ENCODE measurements at places on chromosomes 2 and 18.
A peak's percentile ranks its signal among the peaks of the same experiment; 100 is the strongest.

GRCh38 chr2:16284941-16285625 lies 344.7 kb downstream of the MYCN start:
- no peak for DNase-seq

- no peak for DNase-seq
These were observed 205.5 kb upstream of the MYT1L start for GRCh38 chr2:2536416-2537056.

DNA sequence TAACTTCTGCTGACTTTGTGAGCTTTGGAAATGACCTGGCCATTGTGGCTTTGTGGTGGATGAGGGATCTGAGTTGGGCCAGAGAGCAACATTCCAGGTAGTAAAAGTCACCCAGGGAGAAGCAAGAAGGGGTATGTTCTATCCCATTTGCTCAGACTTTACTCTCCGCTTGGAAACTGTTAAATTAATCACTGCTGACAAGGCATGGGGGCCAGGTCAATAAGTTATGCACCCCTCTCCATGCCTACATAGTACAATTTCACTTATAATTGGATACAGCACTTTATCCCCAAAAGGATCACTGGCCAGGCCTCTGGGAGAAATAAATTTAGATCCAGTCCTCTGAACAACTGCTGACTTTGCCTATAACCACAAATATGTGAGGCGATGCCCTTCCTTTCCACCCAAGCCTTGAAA lies 92.1 kb downstream of the RPRM start:
- no peak for DNase-seq

GRCh38 chr2:207248702-207249377 lies 83.1 kb upstream of the KLF7 start:
- DNase-seq, result no peak

DNA sequence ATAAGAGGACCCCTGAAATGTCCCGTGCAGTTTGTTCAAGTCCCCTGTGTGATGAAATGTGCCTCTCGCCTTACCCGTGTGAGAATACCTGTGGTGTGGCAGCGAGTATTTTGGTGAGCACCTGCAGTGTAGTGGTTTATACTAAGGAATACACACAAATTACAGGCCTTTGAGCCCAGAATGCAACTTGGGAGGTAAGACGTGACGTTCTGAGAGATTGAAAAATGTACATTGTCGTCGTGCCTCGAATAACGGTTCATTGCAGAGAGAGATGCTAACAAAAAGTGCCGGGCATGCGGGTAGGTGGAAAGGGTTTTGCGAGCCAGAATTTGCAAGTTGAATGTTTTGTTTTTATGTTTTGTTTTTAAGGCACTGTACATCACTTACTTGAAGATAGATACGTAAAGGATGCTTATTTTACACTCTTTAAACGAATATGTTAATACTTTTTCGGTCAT lies 867 bp downstream of the RBBP8 start:
- DNase-seq, result peak; percentile 10

DNA sequence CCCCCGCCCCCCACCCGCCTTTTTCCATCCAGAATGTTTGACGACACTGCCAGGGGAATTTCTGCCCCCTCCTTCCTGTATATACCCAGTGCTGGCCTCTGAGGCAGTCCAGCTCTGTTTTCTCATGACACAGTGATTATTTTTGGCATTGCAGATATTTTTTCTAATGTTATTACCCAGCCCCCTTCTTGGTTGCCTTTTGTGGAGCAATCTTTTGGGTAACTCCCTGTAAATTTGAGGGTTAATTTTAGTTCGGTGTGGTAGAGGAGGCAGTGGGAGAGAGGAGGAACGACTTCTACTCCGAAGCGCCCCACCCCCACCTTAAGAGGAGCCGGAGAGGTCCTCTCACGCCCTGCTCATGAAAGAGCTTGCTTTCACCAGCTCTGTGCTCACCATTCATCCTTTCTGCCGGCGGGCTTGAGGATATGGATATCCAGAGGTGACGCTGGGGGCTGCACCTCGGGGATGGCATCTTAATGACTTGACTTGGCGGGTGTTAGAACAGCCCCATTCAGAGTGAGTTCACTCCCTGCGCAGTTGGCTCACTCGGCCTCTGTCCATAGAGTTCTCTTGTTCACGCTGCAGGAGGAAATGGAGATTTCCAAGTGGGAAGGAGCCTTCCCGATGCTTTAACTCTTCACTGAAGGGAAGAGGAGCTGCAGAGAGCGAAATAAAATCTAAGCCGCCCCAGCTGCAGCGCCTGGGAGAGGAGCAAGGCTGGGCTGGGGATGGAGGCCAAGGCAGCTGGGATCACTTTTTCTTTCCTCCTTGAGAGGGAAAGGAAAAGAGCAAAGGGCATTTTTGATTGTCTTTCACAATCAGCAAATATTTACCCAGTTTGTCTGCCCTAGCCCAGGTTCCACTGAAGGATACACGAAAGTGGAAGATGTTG lies 38.4 kb downstream of the EPAS1 start:
- DNase-seq, result peak; percentile 48

DNA sequence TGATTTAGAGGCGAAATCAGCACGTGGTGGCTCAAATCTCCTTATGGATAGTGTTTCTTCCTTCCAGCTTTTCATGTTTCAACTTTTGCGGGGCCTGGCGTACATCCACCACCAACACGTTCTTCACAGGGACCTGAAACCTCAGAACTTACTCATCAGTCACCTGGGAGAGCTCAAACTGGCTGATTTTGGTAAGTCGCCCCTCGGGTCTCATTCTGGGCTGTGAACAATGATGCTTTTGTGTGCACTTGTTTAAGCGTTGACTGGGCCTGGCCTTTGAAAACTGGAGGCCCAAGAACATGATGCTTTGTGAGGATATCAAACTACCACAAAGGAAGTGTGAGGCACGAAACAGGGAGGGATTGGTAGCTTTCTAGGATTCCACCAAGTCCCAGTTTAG lies 27.4 kb downstream of the CDK15 start:
- DNase-seq, result peak; percentile 59

- no peak for DNase-seq
These were observed 70.4 kb downstream of the RHBDD1 start for GRCh38 chr2:226906163-226906693.

- DNase-seq, result peak; percentile 50
These were observed 81.0 kb upstream of the BCL11A start for GRCh38 chr2:60634438-60634837.

GRCh38 chr2:18799397-18799796 lies 210.0 kb upstream of the NT5C1B start:
- DNase-seq, result no peak

GRCh38 chr2:240701736-240702639 lies 10.3 kb downstream of the AQP12A start:
- no peak for DNase-seq

DNA sequence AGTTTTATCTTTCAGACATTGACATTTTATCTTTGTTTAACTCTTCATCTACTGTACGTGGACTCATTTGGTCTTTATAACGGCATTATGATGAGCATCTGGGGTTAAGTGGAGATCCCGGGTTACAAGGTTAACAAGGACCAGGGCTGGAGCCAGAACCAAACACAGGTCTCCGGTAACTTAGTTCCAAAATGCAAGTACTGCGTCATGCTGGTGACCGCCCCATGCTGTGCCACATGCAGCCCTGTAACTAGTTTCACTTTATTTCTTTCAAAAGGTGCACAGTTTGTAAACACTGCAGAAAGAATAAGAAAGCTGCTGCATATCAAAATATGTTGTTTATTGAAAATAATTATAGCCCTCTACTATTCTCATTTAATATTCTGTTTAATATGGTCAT lies 3.1 kb downstream of the SLC5A7 start:
- DNase-seq, result no peak

GRCh38 chr2:83784947-83785346 lies 674.1 kb downstream of the SUCLG1 start:
- no peak for DNase-seq

DNA sequence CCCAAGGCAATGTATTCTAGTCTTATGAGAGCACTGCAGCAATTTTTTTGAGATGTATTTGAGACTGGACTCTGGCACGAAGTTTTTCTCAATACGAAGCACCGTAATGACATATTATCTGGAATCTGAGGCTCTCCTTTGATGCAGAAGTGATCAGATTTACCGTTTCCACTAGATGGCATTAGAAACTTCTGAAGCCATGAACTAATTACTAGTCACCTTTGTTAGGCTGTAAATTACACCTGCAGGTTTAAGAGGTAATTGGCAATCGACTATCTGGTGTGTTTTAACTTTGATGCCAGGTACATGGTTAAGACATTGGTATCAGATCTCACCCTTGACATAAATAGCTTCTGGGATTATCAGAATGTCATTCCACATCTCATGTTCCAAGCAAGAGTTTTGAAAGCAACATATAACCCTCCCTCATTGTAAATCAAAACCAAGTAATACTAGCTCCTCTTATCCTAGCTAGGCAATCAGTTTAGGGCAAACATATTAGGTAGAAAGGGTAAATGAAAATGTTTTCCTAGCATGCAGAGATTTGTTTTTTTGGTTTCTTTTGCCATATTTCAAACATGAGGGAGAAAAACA lies 254.6 kb upstream of the SPRED2 start:
- DNase-seq, result no peak

DNA sequence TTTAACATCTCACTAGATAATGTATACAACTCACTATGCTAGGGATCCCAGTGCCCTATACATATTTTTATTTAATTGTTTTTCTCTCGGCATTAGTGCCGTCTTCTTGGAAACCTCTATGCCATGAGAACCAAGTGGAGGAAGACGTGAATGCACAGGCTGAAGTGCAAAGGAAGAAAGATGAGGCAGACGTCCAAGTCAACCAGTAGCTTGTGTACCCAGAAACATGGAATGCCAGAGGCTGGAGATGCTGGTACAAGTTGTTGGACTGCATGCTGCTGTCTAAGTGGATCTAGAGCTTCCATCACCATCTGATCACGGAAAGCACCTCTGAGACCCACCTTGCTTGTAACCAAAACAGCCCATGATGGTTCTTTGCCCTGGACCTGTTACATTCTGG lies 12.5 kb upstream of the GEMIN6 start:
- no peak for DNase-seq

- no peak for DNase-seq
These were observed 333.4 kb downstream of the SETBP1 start for GRCh38 chr18:45014047-45014501.

DNA sequence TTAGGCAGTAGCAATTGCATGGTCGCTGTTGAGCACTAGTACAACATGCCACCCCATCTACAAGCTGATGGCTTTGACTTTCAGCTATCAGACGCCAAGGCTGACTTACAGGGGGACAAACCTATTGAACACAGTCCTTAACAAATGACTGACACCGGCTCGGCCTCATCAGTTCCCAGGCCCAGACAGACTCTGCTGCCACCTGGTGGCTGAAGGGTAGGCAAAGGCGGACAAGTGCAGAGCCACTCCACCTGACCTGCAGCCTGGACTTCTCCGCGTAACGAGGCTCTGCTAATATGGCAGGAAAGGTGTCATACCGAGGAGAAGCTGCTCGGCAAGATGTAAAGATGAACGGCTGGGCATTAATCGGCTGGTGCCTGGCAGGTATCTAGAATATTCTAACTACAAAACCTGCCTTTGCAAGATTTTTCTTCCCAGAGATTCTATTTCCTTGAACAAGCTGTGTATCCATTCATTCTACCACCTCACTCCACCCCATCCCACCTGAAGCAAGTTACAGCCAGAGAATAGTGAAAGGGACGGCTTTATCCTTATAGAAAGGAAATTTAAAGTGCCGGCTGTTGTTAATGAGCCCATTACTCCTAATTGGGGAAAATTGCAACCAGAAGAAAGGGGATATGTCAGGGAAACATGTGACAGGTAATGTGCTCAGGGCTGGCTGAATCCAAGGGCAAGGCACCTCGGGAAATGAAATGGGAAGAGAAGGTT lies 67.4 kb downstream of the STEAP3 start:
- no peak for DNase-seq

DNA sequence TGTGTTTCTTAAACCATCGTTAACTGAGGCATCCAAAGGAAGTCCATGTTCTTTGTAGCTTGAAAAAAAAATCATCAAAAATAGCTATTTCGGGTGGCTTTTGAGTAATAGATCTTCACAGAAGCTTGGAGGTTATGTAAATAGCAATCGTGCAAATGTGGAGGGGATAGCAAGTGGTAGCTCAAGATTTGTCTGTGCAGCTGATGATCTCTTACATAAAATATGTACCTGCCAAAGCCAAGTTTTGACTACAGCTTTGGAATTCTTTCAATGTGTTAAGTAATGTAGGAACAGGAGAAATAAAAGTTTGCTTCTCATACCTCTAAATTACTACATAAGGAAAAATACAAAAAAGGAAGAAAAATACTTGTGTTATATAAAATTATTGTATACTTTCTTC lies 1432.0 kb downstream of the DPP10 start:
- no peak for DNase-seq

DNA sequence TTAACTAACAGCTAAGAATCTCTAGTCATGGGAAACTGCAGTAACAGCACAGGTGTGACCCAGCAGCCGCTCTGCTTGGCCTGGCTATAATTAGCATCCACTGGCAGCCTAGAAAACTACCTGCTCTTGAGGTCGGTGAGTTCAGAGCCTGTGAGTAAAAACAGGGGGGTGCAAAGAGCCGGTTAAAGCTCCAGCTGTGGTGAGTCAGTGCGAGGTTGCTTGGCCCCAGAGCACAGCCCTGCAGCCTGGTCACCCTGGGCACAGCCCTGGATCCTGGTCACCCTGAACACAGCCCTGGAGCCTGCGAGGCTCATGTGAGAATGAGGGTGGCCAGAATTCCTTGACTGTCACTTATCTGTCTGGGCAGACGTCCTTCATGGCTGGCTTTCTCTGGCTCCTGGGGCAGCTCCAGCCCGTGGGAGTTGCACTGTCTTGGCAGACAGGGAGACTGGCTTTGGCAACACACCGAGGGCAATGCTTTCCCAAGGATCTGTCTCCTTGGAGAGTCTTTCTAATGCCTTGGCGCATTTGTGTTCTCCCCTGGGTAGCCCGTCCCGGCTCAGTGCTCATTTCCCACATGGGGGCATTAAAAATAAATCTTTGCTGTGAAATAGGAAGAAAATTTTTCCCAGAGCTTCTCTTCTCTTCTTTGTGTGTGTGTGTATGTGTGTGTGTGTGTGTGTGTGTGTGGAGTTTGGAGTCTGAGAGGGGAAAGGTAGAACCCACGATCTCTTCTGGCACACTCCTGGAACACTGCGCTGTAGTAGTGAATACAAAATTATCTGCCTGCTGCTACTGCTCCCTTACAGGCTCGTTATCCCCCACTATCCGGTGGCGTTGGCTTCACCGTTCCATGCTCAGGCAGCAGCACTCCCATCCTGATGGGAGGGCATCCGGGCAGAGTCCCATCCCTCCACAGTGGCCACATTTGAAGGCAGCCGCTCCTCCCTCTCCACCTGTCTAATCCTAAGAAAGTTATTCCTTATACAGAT lies 250.2 kb upstream of the MEX3C start:
- DNase-seq, result no peak
